ENCODE measurements at places on chromosomes 5 and 9. TPM values are rescaled to one million over a fixed set of nuclear protein-coding genes. Genes with fewer than 3 reads are reported as not detected.

GRCh38 chr5:147092044-147092443 lies 142.8 kb upstream of the STK32A start:
- H3K36me3 ChIP-seq: no peaks in the 10 kb centered on the region
- no peaks in the 10 kb centered on the region for H3K27me3 ChIP-seq
- H3K27ac ChIP-seq: no peak overlapping the region
- DNase-seq: no peak

DNA sequence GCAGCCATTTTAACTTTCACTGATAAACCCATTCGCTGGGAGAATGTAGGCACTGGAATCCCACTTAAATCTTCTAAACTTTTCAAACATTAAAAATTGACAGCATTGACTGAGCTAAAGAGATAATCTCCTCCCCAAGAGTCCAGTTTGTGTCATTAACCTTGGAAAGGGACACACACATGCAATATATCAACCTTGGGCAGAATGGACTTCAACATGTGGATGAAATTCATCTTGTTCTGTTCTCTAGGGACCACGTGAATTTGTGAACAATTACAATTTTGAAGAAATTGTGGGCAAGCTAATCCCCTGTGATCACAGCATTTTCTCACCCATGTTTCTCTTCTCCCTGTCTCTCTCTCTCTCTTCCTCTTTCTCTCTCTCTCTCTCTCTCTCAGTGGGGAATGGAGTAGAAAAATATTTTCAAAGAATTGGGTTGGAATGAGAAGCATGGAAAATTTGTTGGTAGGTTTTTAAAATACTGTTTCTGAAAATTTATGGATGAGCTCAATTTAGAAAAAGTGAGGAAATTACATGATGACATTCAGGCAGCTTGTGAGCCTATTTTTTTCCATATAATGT lies 553.7 kb downstream of the EBF1 start:
- no peak overlapping the region for H3K4me3 ChIP-seq
- H3K27me3 ChIP-seq: no peaks in the 10 kb centered on the region
- no peak overlapping the region for H3K27ac ChIP-seq
- no peak for DNase-seq

DNA sequence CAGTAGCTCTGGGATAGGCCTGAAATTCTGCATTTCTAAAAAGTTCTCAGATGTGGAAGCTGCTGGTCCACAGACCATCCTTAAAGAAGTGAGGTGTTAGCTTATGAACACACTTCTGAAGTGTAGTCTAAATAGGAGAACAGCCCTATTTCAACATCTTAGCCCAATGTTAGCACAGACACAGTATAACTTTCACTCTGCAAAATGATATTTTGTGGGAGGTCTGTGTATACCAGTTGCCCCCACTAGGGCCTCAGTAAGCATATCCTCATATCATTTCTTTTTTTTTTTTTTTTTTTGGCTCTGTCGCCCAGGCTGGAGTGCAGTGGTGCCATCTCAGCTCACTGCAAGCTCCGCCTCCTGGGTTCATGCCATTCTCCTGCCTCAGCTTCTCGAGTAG lies 7.5 kb upstream of the HABP4 start:
- H3K4me1 ChIP-seq: peaks cover 4% of the 10 kb centered on the region
- H3K27me3 ChIP-seq: no peaks in the 10 kb centered on the region
- H3K36me3 ChIP-seq: no peaks in the 10 kb centered on the region
- no peak overlapping the region for H3K4me3 ChIP-seq
- DNase-seq: no peak

The DMGDH gene
- 19.2 TPM for total RNA-seq
